ENCODE measurements at places on chromosomes 2 and 18.

DNA sequence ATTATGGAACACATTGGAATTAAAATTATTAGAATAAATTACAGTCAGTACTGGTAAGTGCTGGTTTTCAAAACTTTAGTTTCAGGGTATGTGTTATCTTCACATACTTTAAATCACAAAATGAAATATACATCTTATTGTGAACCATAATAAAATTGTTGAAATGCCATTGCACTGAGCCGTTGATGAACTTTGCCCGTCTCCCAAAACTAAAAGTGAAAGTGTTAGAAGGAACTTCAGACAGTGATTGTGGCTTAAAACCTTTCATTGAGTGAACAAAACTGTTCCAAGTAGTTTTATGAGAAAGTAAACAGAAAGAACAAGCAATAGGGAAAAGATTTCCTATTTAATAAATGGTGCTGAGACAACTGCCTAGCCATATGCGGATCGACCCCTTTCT lies 811.6 kb downstream of the PLCL1 start:
- DNase-seq = no peak

- DNase-seq = no peak
Observed at GRCh38 chr2:195367809-195368208, 289.2 kb upstream of the SLC39A10 start.

GRCh38 chr2:61478086-61478485 lies 7.2 kb upstream of the USP34 start:
- no peak for DNase-seq

GRCh38 chr18:80171054-80171872 lies 62.2 kb downstream of the ADNP2 start:
- peak; percentile 70 for DNase-seq

GRCh38 chr18:75216212-75216910 lies 5.8 kb downstream of the TSHZ1 start:
- DNase-seq = no peak

DNA sequence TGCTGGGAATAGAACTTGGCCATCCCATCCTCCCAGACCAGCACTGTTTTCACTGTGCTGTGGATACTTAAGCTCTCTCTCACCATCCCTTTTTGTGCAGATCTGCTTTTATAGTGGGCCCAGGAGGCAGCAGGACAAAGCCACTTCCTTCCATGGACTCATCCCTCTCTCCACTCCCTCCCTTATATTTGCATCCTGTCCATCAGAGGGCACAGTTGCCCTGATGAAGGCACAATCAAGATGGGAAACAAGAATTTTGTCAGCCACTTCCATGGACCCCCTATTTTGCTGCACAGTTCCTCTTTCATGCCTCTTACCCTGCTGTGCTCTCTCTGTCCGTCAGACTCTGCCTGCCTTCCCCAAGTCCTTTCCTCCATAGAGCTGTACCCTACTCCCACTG lies 338.7 kb downstream of the HRH4 start:
- DNase-seq = no peak

- DNase-seq = peak; percentile 49
Observed at GRCh38 chr2:114714313-114714712, 271.9 kb downstream of the DPP10 start.

DNA sequence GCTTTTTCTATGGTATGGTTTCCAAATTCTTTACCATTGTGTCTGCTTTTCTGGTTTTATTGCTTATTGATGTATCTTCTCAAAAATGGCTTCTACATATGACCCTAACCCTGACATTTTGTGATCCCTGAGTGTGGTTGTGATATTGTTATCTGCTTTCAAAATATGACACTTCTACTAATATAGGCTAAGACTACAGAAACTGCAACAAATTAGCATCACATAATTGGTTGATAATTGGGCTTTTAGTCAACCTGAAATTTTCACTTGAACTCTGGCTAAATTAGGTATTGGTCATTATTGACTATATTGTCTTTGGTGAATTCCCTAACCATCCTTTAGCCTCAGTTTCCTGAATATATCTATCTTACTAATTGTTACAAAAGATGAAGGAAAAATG lies 246.1 kb downstream of the PIK3C3 start:
- DNase-seq = no peak

GRCh38 chr2:240448387-240449274 lies 13.2 kb downstream of the GPC1 start:
- DNase-seq = no peak

GRCh38 chr2:37563375-37564015 lies 107.9 kb downstream of the CDC42EP3 start:
- DNase-seq = no peak

GRCh38 chr2:105797298-105797819 lies 52.6 kb downstream of the NCK2 start:
- no peak for DNase-seq

Data from GM23338 (cell line).